ENCODE measurements at places on chromosomes 7 and 10. TPM values are rescaled to one million over a fixed set of nuclear protein-coding genes. Genes with fewer than 3 reads are reported as not detected.
A peak's percentile ranks its signal among the peaks of the same experiment; 100 is the strongest.

EPHA1 gene
- total RNA-seq = not detected

SLC26A3 gene
- total RNA-seq = 13.1 TPM

- H3K36me3 ChIP-seq = no peaks in the 10 kb centered on the region
- H3K4me1 ChIP-seq = peaks cover 27% of the 10 kb centered on the region
- peak overlapping the region; percentile 83 for H3K27ac ChIP-seq
- no peaks in the 10 kb centered on the region for H3K27me3 ChIP-seq
Measured at GRCh38 chr10:75662715-75663114, 231.3 kb downstream of the LRMDA start.

GRCh38 chr7:54878339-54878738, 119.3 kb upstream of the SEC61G start:
- no peaks in the 10 kb centered on the region for H3K36me3 ChIP-seq
- no peak overlapping the region for H3K27ac ChIP-seq
- DNase-seq = no peak
- H3K27me3 ChIP-seq = no peaks in the 10 kb centered on the region

- H3K36me3 ChIP-seq = no peaks in the 10 kb centered on the region
- H3K4me3 ChIP-seq = no peak overlapping the region
- no peaks in the 10 kb centered on the region for H3K27me3 ChIP-seq
- no peak overlapping the region for H3K27ac ChIP-seq
- H3K4me1 ChIP-seq = peaks cover 57% of the 10 kb centered on the region
Measured at GRCh38 chr10:74888962-74889661, 62.7 kb downstream of the KAT6B start.

DNA sequence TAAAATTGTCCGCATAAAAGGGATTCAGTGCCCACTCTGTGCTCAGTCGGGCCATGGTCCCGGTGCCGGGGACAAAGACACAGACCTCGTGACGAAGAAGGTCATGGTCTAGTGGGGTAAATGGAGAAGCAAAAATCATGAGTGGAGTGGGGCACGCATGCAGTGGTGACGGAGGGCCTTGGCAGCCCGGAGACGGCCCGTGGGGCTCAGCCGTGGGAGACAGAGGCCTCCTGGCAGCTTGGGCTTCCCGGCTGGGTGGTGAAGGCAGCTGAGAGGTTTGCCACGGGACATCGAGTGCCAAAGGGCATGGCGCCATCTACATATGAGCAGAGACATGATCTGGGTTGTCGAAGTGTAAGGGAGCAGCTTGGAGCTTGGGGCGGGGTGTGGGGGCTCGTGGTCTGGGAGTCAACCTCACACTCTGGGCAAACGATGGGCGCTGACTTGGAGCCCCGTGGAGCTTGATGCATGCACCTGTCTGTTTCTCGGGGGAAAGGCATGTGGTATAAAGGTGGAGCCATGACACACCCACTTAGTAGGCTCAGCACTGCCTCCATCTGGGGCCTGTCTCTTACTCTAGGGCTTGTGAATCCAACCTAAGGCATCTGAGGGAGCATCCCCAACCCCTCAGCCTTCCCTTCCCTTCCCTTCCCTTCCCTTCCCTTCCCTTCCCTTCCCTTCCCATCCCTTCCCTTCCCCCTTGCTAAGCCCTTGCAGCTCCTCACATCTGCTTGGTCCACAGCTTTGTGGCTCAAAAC, 151.0 kb upstream of the INSYN2A start:
- no peaks in the 10 kb centered on the region for H3K27me3 ChIP-seq
- no peaks in the 10 kb centered on the region for H3K4me1 ChIP-seq
- H3K36me3 ChIP-seq = peaks cover 32% of the 10 kb centered on the region

DNA sequence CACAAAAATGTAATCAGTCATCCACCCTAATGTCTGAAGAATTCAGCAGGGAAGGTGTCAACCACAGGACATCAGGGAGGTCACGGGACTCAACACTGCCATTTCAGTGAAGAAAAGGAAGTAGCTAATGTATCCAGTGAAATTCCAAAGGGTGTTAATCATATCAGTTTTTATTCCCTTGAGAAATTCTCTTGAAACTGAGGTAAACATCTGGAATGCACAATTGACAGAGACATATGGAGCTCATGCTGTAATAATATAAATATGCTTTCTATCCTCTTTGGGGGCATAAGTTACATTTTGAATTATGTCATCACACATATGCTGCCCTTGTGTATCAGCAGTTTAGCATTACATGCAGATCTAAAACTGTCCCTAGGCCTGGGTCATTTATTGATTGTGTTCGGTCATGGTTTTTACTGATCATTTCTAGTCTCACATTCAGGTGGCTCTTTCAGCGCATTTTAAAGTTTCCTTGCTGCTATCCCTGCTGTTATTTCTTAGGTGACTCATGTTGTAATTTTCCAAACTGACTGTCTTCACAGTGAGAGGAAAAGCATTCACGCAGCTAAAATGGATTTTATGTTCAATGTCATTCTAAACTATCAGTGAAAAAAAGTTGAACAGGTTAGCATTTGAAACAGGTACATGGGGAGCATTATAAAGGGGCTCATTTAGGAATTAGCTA, 273.9 kb downstream of the TSPAN12 start:
- DNase-seq = no peak
- no peaks in the 10 kb centered on the region for H3K4me1 ChIP-seq
- no peaks in the 10 kb centered on the region for H3K27me3 ChIP-seq
- H3K36me3 ChIP-seq = no peaks in the 10 kb centered on the region

GRCh38 chr10:111128331-111129180, 51.7 kb downstream of the ADRA2A start:
- no peaks in the 10 kb centered on the region for H3K4me1 ChIP-seq
- no peak overlapping the region for H3K27ac ChIP-seq
- no peaks in the 10 kb centered on the region for H3K36me3 ChIP-seq
- DNase-seq = peak; percentile 45
- no peak overlapping the region for H3K4me3 ChIP-seq
- no peaks in the 10 kb centered on the region for H3K27me3 ChIP-seq

Measured in esophagus muscularis mucosa (tissue), 4 donors.